ENCODE measurements at places on chromosomes 7 and 10.
A peak's percentile ranks its signal among the peaks of the same experiment; 100 is the strongest.

- DNase-seq = peak; percentile 69
Observed at GRCh38 chr7:50838675-50839377, 56.1 kb upstream of the GRB10 start.

GRCh38 chr10:94963901-94964300 is 25.4 kb downstream of the CYP2C9 start:
- DNase-seq = no peak

DNA sequence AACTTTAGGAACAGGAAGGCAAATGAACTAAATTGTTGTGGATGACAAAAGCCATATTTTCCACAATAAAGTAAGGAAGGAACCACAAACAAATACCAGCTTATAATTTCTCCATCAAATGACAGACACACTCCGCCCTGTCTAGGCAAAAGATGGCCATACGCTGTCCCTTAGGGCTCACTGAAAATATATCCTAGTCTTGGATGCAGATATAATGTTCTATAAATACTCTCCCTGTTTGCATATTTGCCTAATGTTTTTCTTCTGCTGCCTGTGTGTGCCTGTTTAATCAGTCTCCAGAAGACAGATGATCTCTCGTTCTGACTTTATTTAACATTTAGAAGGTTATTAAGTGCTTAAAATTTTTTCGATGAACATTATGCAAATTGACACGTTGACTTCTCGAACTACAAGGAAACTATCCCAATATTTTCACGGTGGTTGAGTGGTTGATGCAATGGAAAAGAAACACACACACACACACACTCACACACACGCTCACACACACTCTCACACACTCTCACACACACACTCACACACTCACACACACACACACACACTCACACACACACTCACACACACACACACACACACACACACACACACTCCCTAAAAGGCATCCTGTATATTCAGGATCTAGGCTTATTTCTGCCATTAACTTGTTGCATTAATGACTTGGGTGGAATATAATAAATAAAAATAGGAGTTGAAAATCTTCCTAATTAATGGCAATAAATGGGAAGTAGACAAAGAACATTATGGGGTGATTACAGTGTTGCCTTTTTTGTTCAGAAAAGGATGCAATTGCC is 297.1 kb downstream of the PRPF18 start:
- no peak for DNase-seq

- no peak for DNase-seq
Observed at GRCh38 chr10:51377932-51378599, 303.8 kb downstream of the PRKG1 start.

DNA sequence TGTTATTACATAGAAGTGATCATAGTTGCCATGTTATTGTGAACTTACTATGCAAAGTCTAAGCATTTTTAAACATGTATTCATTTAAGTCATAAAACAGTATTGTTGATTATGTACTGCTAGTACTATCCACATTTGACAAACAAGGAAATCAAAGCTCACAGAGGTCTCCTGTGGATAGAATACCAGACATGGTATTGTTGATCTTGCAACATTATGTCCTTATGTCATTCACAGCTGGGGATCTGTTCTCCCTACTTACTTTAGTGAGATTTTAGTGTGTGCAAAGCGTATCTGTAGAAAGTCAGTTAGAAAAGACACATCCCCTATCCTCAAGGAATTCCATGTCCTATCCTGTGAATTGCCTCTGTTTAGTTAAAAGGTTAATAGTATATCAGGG is 106.1 kb downstream of the SND1 start:
- no peak for DNase-seq

GRCh38 chr10:35133586-35133985 is 6.9 kb downstream of the CREM start:
- DNase-seq = no peak

DNA sequence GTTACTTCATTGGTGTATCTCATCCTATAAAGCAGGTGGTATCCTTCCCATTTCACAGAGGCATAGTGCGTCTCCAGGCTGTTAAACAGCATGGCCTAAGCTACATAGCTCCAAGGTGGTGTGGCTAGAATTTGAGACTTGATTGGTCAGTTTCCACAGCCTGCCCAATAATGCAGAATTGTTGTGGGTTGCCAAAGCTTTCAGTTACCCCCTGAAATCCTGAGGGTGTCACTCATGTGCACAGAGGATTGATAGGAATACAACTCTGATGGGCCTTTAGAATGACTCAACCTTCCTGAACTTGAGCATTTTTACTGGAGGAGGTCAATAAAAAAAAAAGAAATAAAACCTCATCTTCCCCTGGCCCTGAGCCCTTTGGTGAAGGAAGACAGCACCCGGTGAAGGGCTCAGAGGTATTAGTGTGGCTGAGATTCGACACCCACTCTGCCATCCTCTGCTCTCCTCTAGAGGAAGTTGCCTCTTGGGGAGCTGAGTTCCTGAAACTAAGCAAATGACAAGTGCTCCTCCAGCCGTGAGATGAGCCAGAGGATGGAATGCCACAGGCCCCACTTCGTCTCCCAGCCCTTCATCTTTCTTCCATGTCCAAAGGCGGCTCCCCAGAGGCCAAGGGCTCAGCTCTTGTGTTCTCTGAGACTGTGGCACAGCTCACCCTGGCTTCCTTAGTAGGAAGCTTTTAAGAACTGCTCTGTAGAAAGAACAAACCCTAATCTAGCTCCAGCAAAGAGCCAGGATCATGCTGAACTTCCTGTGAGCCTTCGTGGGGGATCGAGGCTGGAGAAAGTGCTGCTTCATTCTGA is 1.0 kb downstream of the ACSL5 start:
- no peak for DNase-seq

GRCh38 chr7:72098807-72099580 is 313.1 kb downstream of the CALN1 start:
- DNase-seq = peak; percentile 100

- no peak for DNase-seq
Observed at GRCh38 chr10:7015457-7015856, 395.4 kb downstream of the SFMBT2 start.

GRCh38 chr10:4436103-4436502 is 389.9 kb upstream of the AKR1E2 start:
- no peak for DNase-seq

DNA sequence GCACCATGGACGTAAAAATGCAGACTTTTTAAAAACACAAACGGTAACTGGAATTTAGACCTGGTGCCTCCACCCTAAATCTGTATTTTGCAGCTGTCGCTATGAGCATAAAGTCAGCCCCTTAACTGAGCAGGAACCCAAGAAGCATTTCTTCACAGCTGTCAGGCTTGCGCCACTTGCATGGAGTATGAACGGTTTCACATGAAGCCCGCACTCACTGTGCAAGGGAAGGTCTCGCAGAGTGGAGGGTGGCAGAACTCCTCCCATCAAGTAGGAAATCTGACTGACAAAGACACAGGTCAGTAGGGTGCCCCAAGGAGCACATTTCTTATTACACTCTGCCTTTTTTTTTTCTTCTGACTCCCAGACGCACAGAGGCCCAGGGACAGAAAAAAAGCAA is 58.5 kb downstream of the ELMO1 start:
- DNase-seq = no peak

- DNase-seq = no peak
Observed at GRCh38 chr10:74794531-74794930, 31.9 kb upstream of the KAT6B start.

GRCh38 chr7:712381-713138 is 13.9 kb upstream of the DNAAF5 start:
- no peak for DNase-seq

DNA sequence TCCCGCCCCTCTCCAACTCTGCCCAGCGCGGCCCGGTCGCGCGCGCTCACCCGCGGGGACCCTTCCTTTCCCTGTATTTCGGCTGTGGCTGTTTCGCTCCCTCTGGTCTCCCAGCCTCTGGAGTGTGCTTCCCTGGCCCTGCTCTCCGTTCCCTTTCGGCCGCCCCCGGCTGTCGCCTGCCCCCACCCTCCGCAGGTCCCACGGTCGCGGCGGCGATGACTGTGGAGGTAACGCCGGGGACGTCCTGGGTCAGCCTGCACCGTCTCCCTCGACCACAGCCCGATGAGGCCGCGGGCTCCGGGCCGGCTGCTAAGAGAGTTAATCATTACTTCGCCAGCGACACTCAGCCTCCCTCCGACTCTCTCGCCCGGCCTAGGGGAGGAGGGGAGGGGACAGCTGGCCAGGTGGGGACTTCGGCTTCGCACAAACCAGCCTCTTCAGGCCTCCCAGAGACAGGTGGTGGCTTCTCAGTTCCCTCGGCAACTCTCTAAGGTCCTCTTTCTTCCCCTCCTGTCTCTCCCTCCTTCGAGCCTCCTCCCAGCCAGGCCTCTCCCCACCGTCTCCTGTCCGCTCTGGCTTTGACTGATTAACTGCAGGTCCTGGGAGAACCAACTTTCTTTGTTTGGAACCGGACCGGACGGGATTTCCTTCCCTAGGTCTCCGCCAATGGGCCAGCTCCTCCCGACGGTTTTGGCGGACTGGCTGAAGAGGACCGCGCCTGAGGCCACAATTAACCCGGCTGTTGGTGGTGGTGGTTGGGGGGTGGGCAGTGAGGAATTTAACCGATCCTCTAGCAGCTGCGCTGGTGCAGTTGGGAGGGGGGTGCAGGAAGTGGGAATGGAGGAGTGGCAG is 5.6 kb upstream of the PAX2 start:
- DNase-seq = no peak

Data from fibroblast of skin of right quadriceps (primary cell).